Activated T-helper 1 cell treated with anti-CD3 and anti-CD28 coated beads, Interleukin-12 subunit alpha, Interleukin-12 subunit beta, Interleukin-2, Interleukin-4 antibody, amounts not matched to agents 30 ng/mL and 10 ng/mL and 1 ng/mL, durations not matched to agents 14 hours and 24 hours and 36 hours (primary cell): ENCODE measurements at places on chromosomes 4 and X. TPM values are rescaled to one million over a fixed set of nuclear protein-coding genes. Genes with fewer than 3 reads are reported as not detected.

The EIF1AX gene
- total RNA-seq, result 107 TPM in 2 replicates

DNA sequence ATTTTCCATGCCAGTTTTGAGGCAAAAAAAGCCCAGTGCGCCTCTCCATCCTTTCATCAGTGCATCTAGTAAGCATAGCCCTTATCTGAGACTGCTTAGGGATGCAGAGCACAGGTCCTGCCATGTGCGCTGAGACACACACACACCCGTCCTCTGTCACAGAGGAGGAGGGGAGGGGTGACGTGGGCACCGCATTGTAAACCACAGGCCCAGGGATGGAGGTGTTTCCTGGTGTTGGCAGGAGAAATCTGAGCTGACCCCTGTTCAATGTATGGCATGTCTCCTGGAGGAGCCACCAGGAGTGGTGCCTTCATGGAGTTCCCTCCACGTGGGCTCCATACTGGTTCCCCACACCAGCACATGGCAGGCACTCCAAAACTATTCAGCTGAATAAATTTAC is 65.8 kb upstream of the HELT start:
- no peak overlapping the region for H3K27ac ChIP-seq
- no peaks in the 10 kb centered on the region for H3K36me3 ChIP-seq
- no peaks in the 10 kb centered on the region for H3K4me1 ChIP-seq
- no peak for DNase-seq
- H3K27me3 ChIP-seq, result peaks cover 11% of the 10 kb centered on the region
- no peak overlapping the region for H3K4me3 ChIP-seq

- no peak overlapping the region for H3K27ac ChIP-seq
- no peaks in the 10 kb centered on the region for H3K36me3 ChIP-seq
- H3K27me3 ChIP-seq, result no peaks in the 10 kb centered on the region
- H3K4me1 ChIP-seq, result no peaks in the 10 kb centered on the region
These were observed 196.9 kb upstream of the ANK2 start for GRCh38 chr4:112852601-112853000.

DNA sequence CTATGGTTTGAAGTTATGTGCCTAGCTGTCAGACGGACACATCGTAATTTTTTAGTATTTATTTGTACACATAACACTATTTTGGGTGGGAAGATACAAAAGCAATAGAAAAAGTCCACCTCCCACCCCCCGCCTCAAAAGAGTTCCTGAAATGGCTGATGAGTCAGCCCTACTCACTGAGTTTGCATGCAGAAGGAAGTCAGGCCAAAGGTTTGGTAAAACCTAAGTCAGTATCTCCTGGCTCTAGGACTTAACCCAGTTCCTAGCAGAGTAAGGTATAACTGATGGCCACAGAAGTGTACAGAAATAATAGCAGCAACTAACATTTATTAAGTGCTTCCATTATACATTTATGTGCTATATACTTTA is 2.9 kb upstream of the KLHL2 start:
- peaks cover 42% of the 10 kb centered on the region for H3K4me1 ChIP-seq
- H3K4me3 ChIP-seq, result peak overlapping the region; percentile 61
- peak overlapping the region; percentile 79 for H3K27ac ChIP-seq
- H3K27me3 ChIP-seq, result no peaks in the 10 kb centered on the region

GRCh38 chr4:68929076-68929737 is 22.4 kb downstream of the UGT2A3 start:
- H3K27me3 ChIP-seq, result no peaks in the 10 kb centered on the region
- no peaks in the 10 kb centered on the region for H3K4me1 ChIP-seq
- H3K4me3 ChIP-seq, result no peak overlapping the region
- H3K36me3 ChIP-seq, result no peaks in the 10 kb centered on the region

- no peak for DNase-seq
- H3K27ac ChIP-seq, result no peak overlapping the region
- no peaks in the 10 kb centered on the region for H3K36me3 ChIP-seq
- no peaks in the 10 kb centered on the region for H3K4me1 ChIP-seq
These were observed 175.4 kb upstream of the FRG1 start for GRCh38 chr4:189765301-189765700.

GRCh38 chrX:20252381-20253231 is 14.1 kb downstream of the RPS6KA3 start:
- peak; percentile 49 for DNase-seq
- no peak overlapping the region for H3K4me3 ChIP-seq
- H3K4me1 ChIP-seq, result peaks cover 46% of the 10 kb centered on the region
- no peaks in the 10 kb centered on the region for H3K27me3 ChIP-seq

DNA sequence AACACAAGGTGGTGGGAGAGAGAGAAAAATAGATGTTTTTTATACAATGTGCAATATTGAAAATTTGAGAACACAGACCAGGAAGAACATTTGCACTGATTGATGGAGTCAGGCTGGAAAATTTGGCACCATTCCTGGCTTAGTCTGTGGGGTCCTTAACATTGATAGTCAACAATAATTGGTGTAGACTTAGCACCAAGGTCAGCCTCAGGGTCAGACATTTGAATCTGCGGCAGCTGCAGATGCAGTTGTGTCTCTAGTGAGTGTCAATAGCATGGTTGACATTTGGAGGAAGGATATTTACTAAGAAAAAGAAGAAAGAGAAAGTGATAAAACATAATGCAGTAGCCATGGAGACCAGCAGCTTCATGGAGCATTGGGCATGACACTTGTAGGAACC is 31.5 kb upstream of the GLRA3 start:
- no peaks in the 10 kb centered on the region for H3K27me3 ChIP-seq
- DNase-seq, result no peak
- no peaks in the 10 kb centered on the region for H3K36me3 ChIP-seq
- H3K4me1 ChIP-seq, result no peaks in the 10 kb centered on the region
- H3K27ac ChIP-seq, result no peak overlapping the region

The L1CAM gene
- 1.7 and 3.3 TPM in 2 replicates for total RNA-seq

The NAA11 gene
- total RNA-seq, result not detected in 2 replicates

GRCh38 chr4:2702361-2702760 is 53.8 kb downstream of the TNIP2 start:
- DNase-seq, result no peak
- peaks cover 4% of the 10 kb centered on the region for H3K4me1 ChIP-seq
- no peak overlapping the region for H3K27ac ChIP-seq
- H3K36me3 ChIP-seq, result peaks cover 33% of the 10 kb centered on the region

- H3K27ac ChIP-seq, result peak overlapping the region; percentile 46
- peak overlapping the region; percentile 29 for H3K4me3 ChIP-seq
- no peaks in the 10 kb centered on the region for H3K36me3 ChIP-seq
- no peak for DNase-seq
- peaks cover 24% of the 10 kb centered on the region for H3K4me1 ChIP-seq
These were observed 22.8 kb downstream of the GPAT3 start for GRCh38 chr4:83558680-83559079.

The RAB41 gene
- not detected in 2 replicates for total RNA-seq

DNA sequence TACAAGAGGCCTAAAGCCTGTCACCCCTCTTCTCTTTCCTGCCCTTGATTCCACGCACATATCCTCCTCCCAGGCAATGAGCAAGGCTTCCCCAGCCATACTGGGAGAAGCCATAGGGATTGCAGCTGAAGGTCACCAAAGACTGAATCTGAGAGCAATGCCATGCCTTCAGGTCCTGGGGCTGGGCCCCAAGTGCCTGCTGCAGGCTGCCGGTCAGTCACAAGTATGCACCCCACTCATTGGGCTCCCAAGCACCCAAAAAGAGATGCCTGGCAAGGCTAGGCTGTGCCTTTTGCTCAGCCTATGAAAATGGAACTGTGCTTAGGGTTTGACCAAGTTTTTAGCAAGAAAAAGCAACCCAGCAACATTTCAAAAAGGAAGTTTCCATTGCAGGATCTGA is 210.6 kb upstream of the MAMLD1 start:
- H3K36me3 ChIP-seq, result no peaks in the 10 kb centered on the region
- DNase-seq, result no peak
- no peak overlapping the region for H3K4me3 ChIP-seq
- H3K4me1 ChIP-seq, result no peaks in the 10 kb centered on the region
- no peak overlapping the region for H3K27ac ChIP-seq

DNA sequence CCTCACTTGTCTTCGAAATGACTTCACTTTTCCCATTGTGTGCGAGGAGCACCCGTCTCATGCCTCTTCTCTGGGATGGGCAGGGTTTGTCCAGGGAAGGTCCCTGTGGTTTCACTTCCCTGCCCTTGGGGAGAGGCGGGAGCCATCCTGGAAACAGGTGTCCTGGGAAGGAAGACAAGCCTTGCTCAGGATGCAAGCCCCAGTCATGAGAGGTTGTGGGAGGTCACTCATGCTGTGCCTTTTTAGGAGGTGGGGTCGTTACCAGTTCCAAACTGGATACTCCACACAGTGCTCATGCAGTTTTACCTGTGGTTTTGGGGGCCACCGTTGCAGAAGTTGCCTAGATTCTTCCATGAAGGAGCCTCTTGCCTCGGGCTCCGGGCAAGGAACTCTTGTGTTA is 3.8 kb downstream of the RGS12 start:
- H3K27me3 ChIP-seq, result peaks cover 43% of the 10 kb centered on the region
- H3K36me3 ChIP-seq, result peaks cover 2% of the 10 kb centered on the region
- no peak overlapping the region for H3K4me3 ChIP-seq
- peaks cover 9% of the 10 kb centered on the region for H3K4me1 ChIP-seq
- no peak for DNase-seq

- no peak overlapping the region for H3K27ac ChIP-seq
- no peaks in the 10 kb centered on the region for H3K4me1 ChIP-seq
- no peak overlapping the region for H3K4me3 ChIP-seq
- no peak for DNase-seq
- H3K36me3 ChIP-seq, result no peaks in the 10 kb centered on the region
These were observed 1760.8 kb upstream of the PCDH10 start for GRCh38 chr4:131388277-131388676.

The ERCC6L gene
- 7.4 and 7.5 TPM in 2 replicates for total RNA-seq

- H3K4me1 ChIP-seq, result no peaks in the 10 kb centered on the region
- no peak overlapping the region for H3K27ac ChIP-seq
- no peak overlapping the region for H3K4me3 ChIP-seq
- no peak for DNase-seq
- H3K36me3 ChIP-seq, result no peaks in the 10 kb centered on the region
- peaks cover 2% of the 10 kb centered on the region for H3K27me3 ChIP-seq
These were observed 48.5 kb upstream of the EGFL6 start for GRCh38 chrX:13520936-13521335.

The RTL9 gene
- not detected in 2 replicates for total RNA-seq

The CXCL11 gene
- not detected in 2 replicates for total RNA-seq

- no peak for DNase-seq
- no peak overlapping the region for H3K27ac ChIP-seq
- no peaks in the 10 kb centered on the region for H3K4me1 ChIP-seq
- no peak overlapping the region for H3K4me3 ChIP-seq
- H3K36me3 ChIP-seq, result no peaks in the 10 kb centered on the region
These were observed 171.8 kb upstream of the PACRGL start for GRCh38 chr4:20528508-20528907.

- no peak overlapping the region for H3K27ac ChIP-seq
- peaks cover 6% of the 10 kb centered on the region for H3K27me3 ChIP-seq
- no peaks in the 10 kb centered on the region for H3K4me1 ChIP-seq
- H3K4me3 ChIP-seq, result no peak overlapping the region
- no peak for DNase-seq
These were observed 24.8 kb upstream of the SMARCA5 start for GRCh38 chr4:143488687-143489086.

DNA sequence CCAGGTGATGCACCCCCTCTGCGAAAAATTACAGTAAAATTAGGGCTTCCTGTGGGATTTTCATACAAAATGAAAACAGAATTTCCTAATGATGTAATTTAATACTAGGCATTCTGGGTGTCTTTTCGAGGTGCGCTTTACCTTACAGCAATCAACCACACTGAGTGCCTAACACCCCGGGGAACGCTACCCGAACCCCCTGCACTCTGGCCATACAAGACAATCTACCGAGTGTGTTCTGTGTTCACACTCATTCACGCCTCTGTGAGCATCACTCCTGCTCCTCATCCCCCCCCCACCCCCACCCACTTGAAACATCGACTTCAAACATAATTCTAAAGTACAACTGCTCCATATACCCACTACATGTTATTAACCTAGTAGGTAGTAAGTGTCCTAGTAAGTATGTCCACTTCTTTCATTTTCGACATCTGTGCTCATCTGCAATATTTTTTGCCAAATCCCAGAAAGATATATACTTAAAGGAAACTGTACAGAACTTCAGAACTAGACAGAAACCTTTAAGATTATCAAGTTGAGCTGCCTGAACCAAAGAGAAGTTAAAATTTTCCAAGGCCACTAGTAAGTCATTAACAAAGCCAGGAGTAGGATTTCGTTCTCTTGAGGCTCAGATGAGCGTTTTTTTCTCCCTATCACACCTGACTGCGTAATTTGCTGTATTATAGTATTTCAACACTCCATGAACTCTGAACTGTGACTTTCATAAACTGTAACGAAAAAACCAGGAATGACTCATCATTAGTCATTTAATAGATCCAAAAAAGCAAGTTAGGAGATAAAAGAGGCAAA is 80.0 kb downstream of the FAT1 start:
- no peaks in the 10 kb centered on the region for H3K36me3 ChIP-seq
- DNase-seq, result no peak
- no peaks in the 10 kb centered on the region for H3K27me3 ChIP-seq
- H3K4me3 ChIP-seq, result no peak overlapping the region

DNA sequence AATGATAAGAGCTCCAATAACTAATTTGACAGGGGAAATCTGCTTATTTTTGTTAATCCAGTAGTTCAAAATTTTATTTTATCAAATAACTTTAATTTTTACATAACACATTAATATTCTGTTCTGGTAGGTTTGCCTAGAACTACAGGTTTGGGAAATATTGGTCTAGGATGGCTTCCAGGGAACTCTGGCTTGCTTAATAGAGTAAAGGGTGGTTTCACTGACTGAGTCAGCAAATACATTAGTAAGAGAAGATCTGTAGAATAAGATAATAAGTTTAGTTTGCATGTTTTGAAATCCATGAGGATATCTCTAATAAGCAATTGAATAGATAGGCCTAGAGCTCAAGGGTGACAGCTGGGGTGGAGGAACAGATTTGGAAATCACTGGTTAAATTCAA is 500.7 kb downstream of the ZNF674 start:
- no peaks in the 10 kb centered on the region for H3K36me3 ChIP-seq
- no peaks in the 10 kb centered on the region for H3K27me3 ChIP-seq
- H3K27ac ChIP-seq, result no peak overlapping the region
- no peak for DNase-seq
- no peaks in the 10 kb centered on the region for H3K4me1 ChIP-seq
- no peak overlapping the region for H3K4me3 ChIP-seq

- DNase-seq, result no peak
- no peaks in the 10 kb centered on the region for H3K27me3 ChIP-seq
- H3K4me1 ChIP-seq, result no peaks in the 10 kb centered on the region
- H3K4me3 ChIP-seq, result no peak overlapping the region
- no peaks in the 10 kb centered on the region for H3K36me3 ChIP-seq
- H3K27ac ChIP-seq, result no peak overlapping the region
These were observed 187.1 kb downstream of the UNC5C start for GRCh38 chr4:95361696-95361965.

The NAAA gene
- 31.3 and 31.8 TPM in 2 replicates for total RNA-seq

- no peaks in the 10 kb centered on the region for H3K36me3 ChIP-seq
- no peaks in the 10 kb centered on the region for H3K27me3 ChIP-seq
- no peak overlapping the region for H3K4me3 ChIP-seq
- H3K4me1 ChIP-seq, result peaks cover 12% of the 10 kb centered on the region
- peak; percentile 14 for DNase-seq
These were observed 213.4 kb upstream of the S100G start for GRCh38 chrX:16436348-16437188.

The CENPVL3 gene
- total RNA-seq, result not detected in 2 replicates

GRCh38 chr4:7183780-7184460 is 8.4 kb upstream of the SORCS2 start:
- H3K27me3 ChIP-seq, result peaks cover 8% of the 10 kb centered on the region
- peaks cover 4% of the 10 kb centered on the region for H3K36me3 ChIP-seq
- no peak for DNase-seq
- H3K4me1 ChIP-seq, result peaks cover 12% of the 10 kb centered on the region
- H3K27ac ChIP-seq, result no peak overlapping the region

GRCh38 chr4:116223040-116223732 is 862.2 kb downstream of the TRAM1L1 start:
- no peaks in the 10 kb centered on the region for H3K27me3 ChIP-seq
- H3K36me3 ChIP-seq, result no peaks in the 10 kb centered on the region
- no peak overlapping the region for H3K4me3 ChIP-seq
- H3K27ac ChIP-seq, result no peak overlapping the region
